Activated CD8-positive, alpha-beta memory T cell treated with anti-CD3 and anti-CD28 coated beads for 24 hours (primary cell): ENCODE measurements at places on chromosomes 1 and 21.

- DNase-seq: no peak
Observed at GRCh38 chr1:3062616-3063378, 6.2 kb upstream of the PRDM16 start.

DNA sequence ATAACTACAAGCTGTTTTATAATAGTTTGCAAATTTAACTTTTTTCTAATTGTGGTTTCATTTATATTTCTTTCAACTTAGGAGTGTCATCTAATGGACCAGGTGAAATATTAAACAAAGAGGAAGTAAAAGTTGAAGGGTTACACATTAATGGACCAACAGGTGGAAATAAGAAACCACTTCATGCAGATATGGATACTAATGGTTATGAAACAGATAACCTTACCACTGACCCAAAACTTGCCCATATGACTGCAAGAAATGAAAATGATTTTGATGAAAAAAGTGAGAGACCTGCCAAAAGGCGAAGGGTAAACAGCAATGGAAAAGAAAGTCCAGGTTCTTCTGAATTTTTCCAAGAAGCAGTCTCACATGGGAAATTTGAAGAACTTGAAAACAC lies 59.7 kb downstream of the MIER1 start:
- no peak for DNase-seq

DNA sequence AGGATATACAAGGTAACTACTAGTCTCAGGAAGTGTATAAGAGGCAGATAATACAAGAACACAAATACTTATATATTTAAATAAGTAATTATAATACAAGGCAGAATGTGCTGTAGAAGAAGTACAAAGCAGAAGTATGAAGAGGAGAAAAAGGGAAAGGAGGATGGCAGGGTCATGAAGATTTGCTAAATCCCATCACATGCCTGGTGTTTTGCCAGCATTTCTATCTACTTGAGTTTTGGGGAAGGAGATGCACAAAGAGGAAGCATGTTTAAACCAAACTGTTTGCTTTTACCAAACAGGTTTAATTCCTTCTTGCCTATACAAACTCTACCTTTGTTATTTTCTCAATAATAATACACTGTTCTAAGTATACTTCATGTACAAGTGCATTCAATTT lies 60.9 kb upstream of the PODN start:
- DNase-seq: no peak

DNA sequence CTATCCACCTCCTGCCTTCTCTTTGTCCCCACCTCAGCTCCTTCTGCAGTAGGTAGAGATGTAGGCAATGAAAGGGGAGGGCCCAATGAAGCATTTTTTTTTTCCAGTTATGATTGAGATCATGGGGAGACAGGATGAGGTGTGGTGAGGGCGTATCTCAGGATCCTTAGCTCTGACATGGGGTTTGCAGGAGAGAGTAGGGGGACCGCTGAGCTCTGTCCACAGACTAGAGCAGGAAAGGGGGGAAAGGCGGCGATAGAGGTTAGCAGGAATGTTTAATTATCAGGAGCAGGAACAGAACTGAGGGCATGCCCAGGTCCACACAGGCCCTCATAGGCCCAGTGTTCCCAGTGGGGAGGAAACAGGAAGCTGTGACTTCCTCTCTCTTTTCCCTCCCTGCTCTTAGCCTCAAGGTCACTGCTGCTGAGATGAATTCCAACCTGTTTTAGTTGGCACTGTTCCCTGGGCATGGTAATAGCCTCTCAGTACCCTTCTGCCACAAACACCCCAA lies 901 bp upstream of the RXFP4 start:
- DNase-seq: no peak

DNA sequence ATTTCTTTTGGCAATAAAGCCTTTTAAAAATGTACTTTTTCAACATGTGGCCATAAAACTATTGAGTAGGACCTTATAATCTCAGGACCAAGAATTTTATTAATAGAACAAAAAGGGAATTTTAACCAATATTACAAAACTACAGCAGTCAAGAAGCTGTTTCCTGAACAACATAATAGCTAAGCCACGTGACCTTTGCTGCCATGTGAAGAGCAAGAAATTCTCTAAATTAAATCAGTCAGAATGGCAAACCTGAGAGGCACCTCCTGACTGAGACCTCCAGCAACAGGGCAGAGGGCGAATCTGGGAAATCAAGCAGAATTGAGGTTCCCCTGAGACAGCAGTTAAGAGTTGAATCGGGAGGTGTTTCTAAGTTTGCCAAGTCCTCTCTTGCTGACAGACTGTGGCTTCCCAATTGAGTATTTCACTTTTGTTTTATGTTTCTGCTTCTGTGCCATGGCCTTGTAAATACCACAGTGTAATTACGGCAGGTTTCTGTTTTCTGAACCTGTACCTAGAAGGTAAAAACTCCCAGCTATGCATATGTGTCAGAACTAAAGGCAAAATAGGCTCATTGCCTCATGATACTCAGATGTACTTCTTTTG lies 358.4 kb downstream of the NTNG1 start:
- no peak for DNase-seq

- DNase-seq: peak; percentile 57
Observed at GRCh38 chr21:46055863-46056281, 42.0 kb upstream of the COL6A2 start.

GRCh38 chr1:210262897-210263272 lies 30.3 kb downstream of the SERTAD4 start:
- DNase-seq: no peak

GRCh38 chr1:227845519-227845918 lies 30.0 kb downstream of the PRSS38 start:
- DNase-seq: no peak

DNA sequence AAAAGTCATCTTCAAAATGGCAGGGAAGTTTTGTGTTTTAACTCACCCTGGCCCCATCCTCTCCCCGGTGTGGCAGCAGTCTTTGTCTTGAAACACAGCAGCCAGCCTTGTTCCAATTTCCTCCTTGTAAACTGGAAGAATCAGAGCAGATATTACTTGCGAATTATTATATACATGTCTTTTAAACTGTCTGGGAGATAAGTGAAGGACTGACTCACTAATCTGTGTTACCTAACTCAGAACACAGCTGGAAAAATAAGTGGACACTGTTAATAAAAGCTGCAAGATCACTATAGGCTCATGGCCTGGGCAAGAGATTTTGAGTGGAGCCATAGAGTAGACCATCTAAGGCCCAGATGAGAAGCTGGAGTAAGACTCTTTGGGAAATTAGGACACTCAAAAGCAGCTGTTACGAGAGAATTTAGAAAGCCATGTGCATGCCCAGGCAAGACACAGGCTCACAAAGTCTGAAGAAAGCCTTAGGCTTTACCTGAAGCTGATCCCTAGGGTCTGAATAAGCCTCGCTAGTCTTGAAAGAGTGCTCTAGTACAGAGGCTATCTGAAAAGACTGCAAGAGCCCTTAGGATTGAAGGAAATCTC lies 233.0 kb upstream of the RAB4A start:
- no peak for DNase-seq

DNA sequence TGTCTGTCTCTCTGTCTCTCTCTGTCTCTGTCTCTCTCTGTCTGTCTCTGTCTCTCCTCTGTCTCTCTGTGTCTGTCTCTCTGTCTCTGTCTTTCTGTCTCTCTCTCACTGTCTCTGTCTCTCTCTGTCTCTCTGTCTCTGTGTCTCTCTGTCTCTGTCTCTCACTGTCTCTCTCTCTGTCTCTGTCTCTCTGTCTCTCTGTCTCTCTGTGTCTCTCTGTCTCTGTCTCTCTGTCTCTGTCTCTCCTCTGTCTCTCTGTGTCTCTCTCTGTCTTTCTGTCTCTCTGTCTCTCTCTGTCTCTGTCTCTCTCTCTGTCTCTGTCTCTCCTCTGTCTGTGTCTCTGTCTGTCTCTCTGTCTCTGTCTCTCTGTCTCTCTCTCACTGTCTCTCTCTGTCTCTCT lies 873 bp upstream of the COL6A1 start:
- DNase-seq: no peak

DNA sequence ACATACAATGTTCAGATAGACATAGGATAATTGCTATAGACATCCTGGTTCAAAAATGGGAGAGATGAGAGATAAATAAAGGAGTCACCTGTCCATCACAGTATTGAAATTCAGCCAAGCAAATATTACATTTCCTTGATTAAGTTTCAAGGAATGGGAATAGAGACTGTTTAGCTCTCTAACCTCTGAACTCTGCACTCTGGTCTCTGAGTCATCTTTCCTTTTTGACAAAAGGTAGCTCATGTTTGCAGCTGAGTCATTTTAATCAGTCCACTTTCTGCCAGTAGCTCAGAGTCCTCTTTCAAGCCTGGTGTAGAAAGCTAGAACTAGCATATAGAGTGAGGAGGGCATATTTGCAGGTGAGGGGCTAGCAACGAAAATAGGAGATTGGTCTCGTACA lies 51.4 kb upstream of the GJA8 start:
- DNase-seq: no peak

DNA sequence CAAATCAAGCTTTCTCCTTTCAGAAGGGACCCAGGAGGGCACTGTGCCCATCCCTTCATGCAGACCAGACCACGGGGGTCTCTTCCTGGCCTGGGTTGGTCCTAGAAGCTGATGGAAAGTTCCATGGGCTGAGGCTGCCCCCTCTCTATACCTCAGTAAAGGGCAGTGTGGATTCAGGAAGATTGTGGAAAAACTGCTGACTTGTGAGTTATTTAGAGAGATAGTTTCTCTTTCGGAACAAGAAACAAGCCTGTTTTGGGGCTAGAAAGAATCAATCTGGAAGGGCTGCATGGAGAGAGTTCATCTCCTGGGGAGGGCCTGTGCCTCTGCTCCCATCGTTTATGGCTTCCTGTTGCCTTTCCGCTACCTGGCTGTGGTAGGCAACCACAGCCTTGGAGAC lies 803 bp downstream of the CHIT1 start:
- no peak for DNase-seq

GRCh38 chr1:96912248-96912647 lies 190.7 kb downstream of the PTBP2 start:
- no peak for DNase-seq

GRCh38 chr1:194698908-194699318 lies 1512.5 kb upstream of the B3GALT2 start:
- no peak for DNase-seq

GRCh38 chr1:10594595-10595223 lies 120.0 kb downstream of the PEX14 start:
- DNase-seq: no peak

DNA sequence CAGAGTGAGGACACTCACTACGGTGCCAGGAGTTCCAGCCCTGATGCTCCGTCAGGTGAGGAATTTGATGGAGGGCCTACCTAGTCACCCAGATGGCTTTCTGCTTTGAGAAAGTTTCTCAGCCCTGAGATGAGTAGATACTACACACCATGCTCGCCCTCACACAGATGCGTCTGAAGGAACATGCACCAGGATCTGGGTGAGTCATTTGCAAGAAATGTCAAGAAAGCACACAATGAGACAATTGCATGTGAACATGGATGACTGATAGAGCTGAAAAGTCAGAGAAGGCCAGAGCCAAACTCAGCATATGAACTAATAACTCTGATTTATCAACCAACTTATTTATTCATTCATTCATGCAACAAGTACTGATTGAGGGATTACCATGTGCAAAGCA lies 483.9 kb downstream of the OMA1 start:
- DNase-seq: no peak

- DNase-seq: no peak
Observed at GRCh38 chr1:186753241-186753640, 73.0 kb upstream of the PTGS2 start.

DNA sequence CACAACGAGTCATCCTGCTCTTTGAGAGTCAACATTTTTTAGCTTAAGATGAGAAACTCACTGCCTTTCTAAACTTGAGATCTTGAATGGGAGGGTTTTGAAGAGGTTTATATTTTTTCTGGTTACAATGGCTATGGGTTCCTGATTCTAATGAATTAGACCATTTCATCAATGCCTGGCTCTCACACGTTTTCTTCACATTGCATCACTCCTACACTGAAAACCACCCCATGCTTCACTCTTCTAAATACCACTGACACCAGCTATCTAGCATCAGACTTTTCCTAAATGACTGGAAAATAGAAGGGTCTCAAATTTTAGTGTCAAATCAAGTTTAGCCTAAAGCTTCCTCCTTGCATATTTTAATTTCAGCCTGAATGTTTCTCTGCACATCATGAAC lies 606.1 kb upstream of the USP24 start:
- DNase-seq: no peak

- no peak for DNase-seq
Observed at GRCh38 chr1:8915446-8915845, 30.2 kb upstream of the CA6 start.

GRCh38 chr1:10709165-10709564 lies 87.3 kb downstream of the CASZ1 start:
- DNase-seq: no peak

DNA sequence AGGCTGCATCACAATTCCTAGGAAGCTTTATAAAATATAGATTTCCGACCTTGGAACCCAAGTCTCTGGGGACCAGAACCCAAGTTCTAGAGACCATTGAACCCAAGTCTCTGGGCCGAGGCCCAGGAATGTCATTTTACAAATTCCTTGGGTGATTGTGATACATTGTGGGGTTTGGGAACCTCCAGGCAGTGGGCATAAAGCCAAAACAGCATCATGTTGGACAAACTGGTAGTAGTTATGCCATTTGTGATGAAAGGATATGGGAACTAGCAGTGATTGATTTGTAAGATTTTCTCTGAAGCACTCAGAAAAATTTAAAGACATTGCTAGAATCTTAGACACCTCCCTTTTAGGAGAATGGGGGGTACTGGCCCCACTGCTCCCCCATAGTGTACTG lies 160.2 kb downstream of the HIVEP3 start:
- DNase-seq: no peak

- no peak for DNase-seq
Observed at GRCh38 chr1:12293416-12293815, 63.6 kb downstream of the VPS13D start.

DNA sequence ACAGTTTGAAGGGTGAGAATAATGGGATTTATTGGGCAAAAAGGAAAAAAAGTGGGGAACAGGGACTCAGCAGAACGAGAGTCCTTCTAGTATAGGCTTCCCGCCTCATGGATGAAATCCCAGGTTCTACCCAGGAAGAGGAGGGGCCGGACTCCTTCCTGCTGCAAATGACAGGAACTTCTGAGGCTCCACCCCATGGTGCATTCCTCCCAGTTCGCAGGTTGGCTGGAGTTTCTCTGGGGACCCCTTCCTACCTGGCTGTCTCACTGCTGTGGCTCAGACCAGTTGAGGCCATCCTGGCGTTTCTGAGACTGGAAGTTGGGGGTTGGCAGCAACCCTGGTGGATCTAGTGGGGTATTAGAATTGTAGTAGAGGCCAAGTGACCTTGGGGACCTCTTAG lies 27.5 kb downstream of the CNIH3 start:
- DNase-seq: no peak

GRCh38 chr1:112937495-112937894 lies 18.5 kb downstream of the SLC16A1 start:
- DNase-seq: no peak

DNA sequence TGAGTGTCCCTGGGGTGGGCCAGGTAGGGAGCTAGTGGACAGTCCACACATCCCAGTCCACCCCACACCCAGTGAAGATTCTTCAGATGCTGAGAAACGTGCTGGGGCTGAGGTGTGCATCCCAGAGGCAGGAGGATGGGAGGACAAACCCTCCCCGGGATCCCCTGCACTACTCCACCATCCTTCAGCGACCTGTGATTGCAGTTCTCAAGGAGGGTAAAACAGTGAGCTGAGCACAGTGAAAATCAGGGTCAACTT lies 51.0 kb downstream of the ELK4 start:
- DNase-seq: no peak

- no peak for DNase-seq
Observed at GRCh38 chr1:204031098-204031710, 41.7 kb upstream of the SOX13 start.

- DNase-seq: no peak
Observed at GRCh38 chr1:230768903-230769570, 21.8 kb downstream of the CAPN9 start.
